ENCODE measurements at places on chromosomes 3 and 15.

DNA sequence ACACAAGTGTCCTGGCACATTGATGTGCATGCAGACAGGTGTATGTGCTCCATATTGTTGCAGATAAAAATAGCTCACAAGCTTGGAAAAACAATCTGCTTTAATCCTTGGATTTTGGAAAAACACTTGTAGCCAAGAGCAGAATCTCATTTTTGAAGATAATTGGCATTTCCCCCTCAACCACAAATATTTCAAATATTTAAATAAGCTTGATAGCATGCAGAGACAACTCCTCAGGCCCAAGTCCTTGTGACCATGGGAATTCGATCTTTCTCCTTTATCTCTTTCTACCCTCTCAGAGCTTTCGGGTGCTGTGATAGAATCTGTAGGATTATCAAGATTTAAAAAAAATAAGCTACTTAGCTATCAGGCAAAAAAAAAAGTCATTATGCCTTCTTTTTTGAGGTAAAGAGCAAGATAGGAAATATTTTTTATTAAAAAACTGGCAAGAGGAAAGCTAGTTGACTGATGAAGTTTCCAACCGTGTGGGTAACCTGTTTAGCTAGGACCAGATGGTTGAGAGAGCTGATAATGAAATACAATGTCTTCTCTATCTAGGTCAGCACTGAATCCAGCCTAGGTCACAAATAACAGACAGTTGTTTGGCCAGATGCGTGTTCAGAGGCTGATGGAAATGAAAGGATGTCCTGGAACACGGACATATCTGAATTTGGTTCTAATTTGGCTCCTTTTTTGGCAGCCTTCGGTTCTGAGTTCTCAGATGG lies 54.9 kb upstream of the SNRK start:
- no peak for DNase-seq

DNA sequence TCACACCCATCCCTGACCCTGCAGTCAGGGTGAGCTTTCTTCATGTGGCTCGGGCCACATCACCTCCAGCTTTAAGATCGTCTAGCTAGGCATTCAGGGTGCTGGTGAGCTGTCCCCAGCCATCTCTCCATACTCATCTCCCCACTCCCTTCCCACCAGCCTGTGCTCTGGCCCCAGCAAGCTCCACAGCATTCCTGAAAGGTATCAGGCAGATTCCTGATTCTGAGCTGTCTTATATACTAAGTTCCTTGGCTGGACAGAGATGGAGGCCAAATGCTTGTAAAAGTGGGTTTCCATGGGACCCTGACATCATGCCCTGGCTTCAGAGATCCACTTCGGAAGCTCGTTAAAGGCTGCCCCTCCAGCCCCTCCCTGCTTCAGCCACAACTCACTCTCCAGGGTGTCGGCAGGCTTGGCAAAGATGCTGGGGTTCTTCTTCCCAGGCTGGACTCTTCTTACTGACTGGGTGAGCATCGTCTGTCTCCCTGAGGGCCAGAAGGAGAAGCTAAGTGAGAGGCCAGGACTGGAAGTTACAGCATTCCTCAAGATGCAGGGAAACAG lies 3.9 kb downstream of the CILP start:
- no peak for DNase-seq

- no peak for DNase-seq
These were observed 107.4 kb upstream of the GRM7 start for GRCh38 chr3:6753536-6753935.

DNA sequence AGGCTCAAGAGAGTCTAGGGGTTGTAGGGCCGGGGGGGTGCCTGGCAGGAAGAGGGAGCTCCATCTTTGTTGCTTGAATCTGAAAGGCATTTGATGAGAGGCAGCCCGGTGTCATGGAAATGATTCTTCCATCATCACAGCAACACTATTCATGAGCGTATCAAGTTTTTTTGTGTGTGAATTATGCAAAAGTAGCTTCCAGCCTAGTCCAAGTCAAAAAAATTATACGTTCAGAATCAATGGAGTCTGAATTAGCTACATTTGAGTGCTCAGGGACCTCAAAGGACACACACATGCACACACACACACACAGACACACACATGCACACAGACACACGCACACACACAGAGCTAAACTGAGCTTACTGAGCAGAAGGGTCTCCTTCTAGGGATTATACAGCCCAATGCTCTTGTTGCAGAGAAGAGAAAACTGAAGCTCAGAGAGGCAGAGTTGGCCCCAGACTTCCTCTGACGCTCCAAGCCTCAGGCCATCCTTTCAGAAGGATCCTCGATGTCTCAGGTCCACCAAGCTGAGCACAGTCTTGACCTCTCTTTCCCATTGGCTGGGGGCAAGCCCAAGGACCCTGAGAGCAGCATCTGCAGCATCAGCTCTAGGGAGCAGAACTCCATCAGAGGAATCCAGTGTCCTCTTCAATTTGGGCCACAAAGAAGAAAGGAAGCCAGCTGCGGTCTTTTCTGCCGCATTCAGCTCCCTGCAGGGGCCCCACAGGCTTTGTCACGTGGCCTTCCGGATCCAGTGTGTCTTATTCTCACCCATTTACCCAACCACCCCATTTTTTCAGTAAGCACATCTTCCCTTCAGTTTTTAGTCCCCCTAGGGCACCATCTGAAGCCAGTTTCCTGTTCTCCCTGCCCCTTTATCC lies 228.0 kb downstream of the UACA start:
- peak; percentile 55 for DNase-seq

DNA sequence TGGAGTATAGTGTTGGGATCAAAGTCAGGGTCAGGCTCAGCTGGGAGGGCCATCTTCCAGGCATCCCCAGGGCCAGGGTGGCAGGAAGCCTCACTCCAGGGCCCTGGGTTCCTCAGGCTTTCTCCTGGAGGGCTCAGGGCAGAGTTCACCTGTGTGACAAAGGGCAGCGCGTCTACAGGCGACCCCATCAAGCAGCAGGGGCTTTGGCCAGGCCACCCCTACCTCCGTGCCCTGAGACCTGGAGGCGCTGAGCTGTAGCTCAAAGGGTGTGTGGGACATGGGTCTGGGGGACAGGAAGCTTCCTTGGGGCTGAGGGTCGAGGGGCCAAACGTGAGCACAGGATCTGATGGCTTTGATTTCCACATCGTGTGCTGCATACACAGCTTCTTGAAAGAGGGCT lies 12.8 kb downstream of the SPTBN5 start:
- DNase-seq, result no peak

DNA sequence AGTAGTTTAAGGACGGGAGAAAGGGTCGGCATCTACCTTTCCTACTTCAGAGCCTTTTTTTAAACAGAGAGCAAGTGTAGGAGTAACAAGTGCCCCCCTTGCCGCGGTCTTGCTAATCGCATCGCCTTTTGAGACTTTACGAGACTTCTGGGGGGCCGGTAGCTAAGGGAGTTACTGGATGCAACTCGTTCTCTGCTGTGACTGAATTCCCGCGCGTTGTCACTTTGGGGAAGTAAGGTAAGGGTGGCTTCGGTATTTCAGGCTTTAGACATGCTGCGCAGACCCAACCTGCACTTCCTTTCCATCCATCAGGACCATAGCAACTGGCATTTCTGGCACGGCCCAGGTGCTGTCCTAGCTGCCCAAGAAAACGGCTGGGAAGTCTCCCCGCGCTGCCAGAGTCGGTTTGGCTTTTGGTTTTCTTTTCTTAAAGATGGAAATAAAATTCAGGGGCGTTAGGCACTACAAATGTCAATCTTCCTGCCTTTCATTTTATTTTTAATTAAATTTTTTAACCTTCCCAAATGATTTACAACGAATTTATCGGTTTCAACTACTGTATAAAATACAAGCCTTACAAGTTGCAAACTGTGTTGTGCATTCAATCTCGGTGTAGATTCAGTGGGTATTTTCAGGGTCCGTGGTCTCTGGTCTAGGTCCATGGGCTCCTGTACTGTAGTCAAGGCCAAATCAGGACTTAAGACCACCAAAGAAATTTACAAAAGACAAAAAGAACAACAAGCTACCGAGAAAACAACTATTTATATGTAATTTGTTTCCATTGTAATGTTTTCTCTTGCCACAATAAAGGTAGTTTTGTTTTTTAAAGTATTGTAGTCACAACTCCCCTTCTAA lies 3.5 kb downstream of the MECOM start:
- no peak for DNase-seq

DNA sequence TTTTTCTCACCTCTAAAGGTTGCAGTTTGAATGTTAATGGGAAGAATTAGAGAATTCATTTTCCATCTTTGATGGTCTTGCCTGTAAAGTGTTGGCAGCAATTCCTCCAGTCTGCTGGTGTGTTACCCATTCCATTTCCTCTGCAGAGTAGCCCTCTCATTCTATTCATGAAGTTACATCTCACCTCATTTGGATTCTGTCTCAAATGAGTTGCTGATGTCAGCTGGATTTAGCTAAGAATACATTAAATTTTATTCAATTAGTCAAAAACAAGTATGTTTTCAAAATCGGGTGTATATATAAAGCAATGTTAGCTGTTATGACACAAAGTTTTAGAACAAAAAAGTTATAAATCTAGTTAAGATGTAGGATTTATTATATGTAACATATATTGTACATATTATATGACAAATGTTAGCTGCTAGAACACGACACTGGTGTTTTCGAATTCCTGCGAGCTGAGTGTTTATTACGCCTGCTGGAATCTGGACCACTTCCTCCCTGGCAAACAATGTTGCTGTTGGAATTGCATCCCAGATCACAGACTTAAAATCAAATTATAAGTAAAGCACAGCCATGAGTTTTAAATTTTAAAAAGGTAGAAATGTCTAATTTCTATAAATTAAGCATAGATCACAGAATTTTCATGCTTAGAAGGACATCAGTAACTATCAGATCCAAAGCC lies 516.2 kb downstream of the OCA2 start:
- DNase-seq, result no peak

DNA sequence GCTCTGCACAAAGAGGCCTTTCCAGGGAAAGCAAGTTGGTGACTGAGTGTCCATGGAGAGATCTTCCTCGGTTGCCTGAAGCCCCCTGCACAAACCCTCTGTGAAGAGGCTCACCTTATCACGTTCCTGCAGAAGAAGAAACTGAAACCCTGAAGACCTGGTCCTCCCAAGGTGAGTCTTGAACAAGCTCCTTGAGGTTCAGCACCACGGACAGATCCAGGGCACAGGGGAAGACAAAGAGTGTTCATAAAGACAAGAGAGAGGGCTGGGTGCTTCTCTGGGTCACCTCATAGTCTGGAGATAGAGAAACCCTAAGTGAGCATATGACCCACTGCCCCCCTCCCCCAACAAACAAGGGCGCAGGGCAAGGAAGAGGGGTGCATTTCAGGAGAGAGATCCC lies 21.7 kb upstream of the TBC1D21 start:
- peak; percentile 40 for DNase-seq

DNA sequence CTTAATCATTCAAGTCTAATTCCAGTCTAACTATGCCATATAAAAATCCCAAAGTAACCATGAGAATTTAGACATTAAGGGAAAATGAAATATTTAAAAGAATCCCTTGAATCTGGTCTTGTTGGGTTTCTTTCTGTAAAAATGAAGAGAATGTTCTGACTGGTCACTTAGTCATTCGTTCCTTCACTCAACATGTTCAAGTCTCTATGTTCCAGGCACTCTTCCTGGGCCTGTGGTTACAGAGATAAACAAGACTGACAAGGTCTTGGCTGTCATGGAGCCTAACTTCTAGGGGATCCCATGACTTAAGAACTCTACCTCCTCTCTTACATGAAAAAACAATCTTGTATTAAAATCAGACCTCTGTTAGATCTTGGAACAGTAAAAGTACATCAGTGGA lies 638.6 kb upstream of the TBL1XR1 start:
- no peak for DNase-seq

GRCh38 chr15:65165875-65166274 lies 19.3 kb downstream of the CLPX start:
- DNase-seq, result no peak

DNA sequence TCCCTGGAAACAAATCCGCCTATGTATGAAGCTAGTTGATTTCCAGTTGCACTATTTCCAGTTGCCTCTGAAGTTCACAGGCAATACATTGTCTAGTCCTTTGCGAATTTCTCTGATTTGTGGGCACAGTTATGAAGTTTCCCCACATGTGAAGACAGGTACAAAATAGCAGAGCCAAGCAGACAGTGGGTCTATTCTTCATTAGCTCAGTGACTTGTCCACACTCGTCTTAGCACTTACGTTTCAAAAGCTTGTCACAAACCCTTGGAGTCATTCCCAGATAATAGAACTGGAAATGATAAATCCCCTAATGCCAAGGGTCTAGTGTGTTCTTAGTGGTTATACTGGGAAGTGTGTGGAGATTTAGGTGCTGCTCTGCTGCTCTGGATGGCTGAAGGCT lies 14.5 kb downstream of the SRPRB start:
- DNase-seq, result no peak

- no peak for DNase-seq
These were observed 53.8 kb downstream of the CACNA2D3 start for GRCh38 chr3:54176106-54176505.

DNA sequence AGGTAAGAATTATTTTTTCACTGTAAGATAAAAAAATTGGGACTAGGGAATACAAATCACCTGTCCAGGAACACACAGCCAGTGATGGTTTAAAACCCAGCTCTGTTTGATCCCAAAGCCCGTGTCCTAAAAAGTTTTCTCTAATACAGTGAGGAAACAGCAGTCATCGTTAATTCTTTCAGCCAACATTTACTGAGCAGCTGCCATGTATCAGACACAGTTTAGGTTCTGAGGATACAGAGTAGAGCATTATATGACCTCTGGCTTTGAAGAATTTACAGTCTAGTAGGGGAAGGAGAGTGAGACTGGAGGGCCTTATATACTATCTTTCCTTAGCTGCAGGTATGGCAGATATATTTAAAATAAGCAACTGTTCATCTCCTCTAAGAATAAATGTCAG lies 82.7 kb downstream of the KCNMB2 start:
- DNase-seq, result no peak

- DNase-seq, result no peak
These were observed 409.0 kb upstream of the PROK2 start for GRCh38 chr3:72193771-72194430.

DNA sequence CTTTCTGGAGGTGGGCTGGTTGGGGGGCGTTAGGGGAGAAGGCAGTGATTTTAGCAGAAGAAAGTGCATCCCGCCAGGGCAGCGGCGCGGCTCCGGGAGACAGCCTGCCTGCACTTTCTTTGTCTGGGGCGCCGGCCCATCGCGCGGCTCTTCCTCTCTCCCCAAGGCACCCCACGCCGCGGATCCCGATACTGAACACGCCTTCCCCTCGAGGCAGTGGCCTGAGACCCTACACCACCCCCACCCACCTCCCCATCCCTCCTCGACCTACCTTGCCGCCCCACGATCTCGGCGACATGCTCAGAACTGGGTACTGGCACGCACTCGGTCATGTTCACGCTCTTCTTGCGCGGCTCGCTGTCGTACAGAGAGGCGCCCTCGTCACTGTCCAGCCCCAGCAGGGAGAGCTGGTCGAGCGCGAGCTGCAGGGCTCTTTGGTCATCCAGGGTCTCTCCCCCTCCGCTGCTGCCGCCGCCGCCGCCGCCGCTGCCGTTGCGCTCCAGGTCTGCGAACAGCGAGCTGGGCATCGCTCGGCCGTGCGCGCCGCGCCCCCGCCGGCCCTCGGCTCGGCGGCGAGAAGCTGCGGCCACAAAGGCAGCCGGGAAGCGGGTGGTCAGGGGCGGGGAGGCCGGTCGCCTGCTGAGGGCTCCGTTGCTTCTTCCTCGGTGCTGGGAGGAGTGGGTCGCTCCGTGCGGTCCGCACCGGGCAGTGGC lies 483 bp downstream of the MEX3B start:
- DNase-seq, result peak; percentile 18
